Nephron progenitor cell (in vitro differentiated cells): ENCODE measurements at places on chromosomes 5 and 9.
A peak's percentile ranks its signal among the peaks of the same experiment; 100 is the strongest.

- DNase-seq, result no peak
Measured at GRCh38 chr5:144390133-144390532, 219.5 kb downstream of the KCTD16 start.

GRCh38 chr5:78563621-78564020 is 85.0 kb downstream of the LHFPL2 start:
- DNase-seq, result no peak

DNA sequence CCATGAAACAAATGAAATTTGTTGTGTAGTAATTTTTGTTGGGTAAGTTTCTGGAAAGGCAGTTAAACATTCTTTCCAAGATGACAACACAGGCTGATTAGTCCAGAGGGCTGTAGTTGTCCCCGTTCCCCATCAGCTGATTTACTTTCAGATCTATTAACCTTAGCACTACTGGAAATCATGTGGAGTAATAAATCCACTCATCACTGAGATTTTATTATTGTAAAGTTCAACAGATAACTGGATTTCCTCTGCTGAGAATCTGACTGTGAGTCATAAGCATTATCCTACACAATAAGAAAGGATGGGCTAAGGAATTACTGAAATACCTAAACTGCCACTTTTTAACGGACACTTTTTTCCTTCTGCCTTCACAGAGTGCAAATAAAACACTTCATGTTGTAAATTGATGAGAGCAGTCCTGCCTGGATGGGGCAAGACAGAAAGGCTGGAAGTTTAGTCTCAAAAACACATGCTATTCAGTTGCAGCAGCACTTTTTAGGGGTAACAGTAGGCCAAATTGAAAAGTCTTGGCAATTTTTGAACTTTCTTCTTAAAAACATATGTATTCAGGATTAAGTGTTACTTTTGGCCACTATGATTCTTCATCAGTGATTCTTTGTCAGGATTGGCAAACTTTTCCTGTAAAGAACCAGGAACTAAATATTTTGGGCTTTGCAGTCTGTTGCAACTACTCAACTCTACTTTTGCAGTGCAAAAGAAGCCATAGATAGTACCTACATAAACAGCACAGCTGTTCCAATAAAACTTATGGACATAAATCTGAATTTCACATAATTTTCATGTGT is 7.0 kb downstream of the STOM start:
- no peak for DNase-seq

DNA sequence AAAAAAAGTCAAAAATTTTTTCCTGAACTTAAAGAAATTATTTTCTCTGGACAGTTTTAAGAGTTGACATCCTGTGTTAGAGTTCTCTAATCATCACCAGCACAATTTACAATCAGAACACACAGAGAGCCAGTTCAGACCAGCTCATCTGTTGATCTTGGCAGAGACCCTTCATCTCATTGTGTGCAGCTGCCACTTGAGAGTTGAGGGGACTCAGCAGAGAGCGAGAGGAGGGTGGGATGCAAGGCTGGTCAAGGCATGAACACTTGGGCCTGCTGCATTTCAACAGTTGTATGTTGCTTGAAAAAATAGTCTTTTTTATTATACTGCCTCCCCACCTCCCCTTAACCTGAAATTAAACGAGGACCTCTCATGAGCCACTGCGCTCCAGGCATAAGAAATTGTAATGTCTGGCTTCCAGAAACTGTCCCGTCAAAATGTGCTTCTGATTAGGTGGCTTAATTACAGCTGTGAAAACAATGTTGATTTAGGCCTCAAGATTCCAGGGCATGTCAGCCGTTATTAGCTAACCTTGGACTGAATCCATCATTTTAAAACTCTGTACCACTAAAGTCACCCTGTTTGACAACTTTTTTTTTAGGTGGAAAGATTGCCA is 383.6 kb downstream of the CCDC171 start:
- DNase-seq, result peak; percentile 7

- DNase-seq, result no peak
Measured at GRCh38 chr9:87309236-87309635, 188.4 kb upstream of the DAPK1 start.

- DNase-seq, result no peak
Measured at GRCh38 chr5:41795125-41795524, 75.1 kb downstream of the OXCT1 start.

- DNase-seq, result no peak
Measured at GRCh38 chr9:98972716-98973115, 29.0 kb downstream of the COL15A1 start.

DNA sequence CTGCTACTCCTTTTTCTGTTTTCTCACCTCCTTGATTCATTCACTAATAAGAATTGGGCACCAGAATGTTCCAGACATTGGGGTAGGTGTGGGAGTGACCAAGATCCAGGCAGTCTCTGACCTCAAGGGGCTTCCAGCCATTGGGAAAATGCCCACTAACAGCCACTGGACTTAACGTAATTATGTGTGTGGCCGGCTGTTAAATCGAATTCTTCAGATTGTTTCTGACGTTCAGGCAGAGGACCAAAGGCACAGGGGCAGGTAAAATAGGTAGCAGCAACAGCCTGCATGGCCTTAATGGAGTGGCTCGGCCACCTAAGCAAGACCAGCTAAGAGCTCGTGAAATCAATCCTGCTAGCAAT is 48.4 kb upstream of the CKMT2 start:
- DNase-seq, result no peak

- DNase-seq, result peak; percentile 29
Measured at GRCh38 chr5:50958852-50959457, 292.5 kb downstream of the PARP8 start.

DNA sequence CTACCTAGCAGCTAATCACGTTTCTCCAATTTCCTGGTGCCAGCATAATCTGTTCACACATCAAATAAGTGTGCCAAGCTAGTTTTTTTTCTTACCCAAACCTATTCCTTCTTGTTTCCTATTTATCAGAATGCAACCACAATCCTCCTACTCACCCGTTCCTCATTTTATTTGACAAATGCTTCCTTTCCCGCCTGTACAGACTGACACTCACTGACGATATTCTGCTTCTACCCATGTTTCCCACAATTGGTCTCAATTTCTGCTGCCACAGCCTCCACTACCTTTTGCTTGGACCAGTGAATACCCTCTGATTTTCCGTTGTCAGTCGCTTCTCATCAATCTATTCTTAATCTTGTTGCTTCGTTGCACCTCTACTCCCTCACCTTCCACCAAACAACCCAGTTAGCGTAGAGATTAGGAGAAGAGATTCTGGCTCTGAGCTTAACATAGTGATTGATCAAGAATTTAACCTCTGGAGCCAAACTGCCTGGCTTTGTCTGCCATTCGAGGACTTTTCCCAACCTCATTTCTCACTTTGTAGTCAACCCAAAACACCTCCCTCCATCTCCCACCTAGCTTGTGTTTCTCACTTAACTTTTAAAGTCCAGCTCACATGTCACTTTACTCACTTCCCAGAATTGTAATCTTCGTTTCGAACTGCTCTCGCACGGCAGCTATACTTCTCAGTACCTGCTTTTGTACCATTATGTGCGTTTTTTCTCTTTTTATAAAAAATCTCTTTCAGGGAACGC is 729 bp upstream of the TMEM38B start:
- no peak for DNase-seq

- DNase-seq, result no peak
Measured at GRCh38 chr9:31347082-31347617, 1037.3 kb upstream of the ACO1 start.

DNA sequence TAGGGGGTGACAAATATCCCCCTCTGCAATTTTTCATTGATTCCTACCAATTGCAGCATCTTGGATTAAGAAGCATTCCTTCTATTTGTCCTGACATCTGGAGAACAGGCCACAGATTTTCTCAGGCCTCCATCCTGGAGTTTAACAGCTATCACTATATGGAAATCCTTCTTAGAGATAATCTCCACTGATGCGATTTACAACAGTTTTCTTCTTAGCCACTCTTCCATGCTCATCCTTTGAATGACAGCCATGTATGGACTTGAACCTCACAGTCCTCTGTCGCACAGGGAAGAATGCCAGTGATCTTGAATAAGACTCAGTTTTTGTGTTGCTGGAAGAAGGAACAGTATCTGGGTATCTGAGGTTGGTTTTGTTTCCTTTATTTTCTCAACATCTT is 73.2 kb downstream of the PGM5 start:
- DNase-seq, result no peak

- DNase-seq, result no peak
Measured at GRCh38 chr5:154191467-154192261, 1.1 kb downstream of the GALNT10 start.

GRCh38 chr5:101942321-101942882 is 353.7 kb downstream of the SLCO4C1 start:
- peak; percentile 25 for DNase-seq

GRCh38 chr5:94481059-94481458 is 137.3 kb downstream of the KIAA0825 start:
- DNase-seq, result no peak

DNA sequence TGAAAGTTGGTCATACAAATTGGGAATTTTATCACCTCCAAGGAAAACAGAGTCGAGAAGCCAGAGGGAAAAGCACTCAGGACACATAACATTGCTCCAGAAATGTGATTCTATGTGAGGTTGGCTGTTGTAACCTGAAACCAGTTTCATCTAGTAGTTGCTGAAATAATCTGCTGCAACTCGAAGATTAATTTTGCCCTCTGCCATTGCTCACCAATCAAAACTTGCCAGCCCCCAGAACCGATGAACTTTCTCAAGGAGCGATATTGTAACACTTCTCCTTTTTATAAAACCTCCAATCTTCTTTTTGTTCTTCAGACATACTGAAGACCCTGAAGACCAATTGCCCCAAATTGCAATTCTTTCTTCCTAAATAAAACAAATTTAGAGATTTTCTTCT is 31.1 kb downstream of the C5orf58 start:
- DNase-seq, result no peak

GRCh38 chr5:129616517-129616916 is 131.4 kb upstream of the MINAR2 start:
- DNase-seq, result no peak

GRCh38 chr5:168747987-168748777 is 169.0 kb upstream of the PANK3 start:
- DNase-seq, result peak; percentile 72

GRCh38 chr5:128736553-128736952 is 198.5 kb upstream of the FBN2 start:
- no peak for DNase-seq

DNA sequence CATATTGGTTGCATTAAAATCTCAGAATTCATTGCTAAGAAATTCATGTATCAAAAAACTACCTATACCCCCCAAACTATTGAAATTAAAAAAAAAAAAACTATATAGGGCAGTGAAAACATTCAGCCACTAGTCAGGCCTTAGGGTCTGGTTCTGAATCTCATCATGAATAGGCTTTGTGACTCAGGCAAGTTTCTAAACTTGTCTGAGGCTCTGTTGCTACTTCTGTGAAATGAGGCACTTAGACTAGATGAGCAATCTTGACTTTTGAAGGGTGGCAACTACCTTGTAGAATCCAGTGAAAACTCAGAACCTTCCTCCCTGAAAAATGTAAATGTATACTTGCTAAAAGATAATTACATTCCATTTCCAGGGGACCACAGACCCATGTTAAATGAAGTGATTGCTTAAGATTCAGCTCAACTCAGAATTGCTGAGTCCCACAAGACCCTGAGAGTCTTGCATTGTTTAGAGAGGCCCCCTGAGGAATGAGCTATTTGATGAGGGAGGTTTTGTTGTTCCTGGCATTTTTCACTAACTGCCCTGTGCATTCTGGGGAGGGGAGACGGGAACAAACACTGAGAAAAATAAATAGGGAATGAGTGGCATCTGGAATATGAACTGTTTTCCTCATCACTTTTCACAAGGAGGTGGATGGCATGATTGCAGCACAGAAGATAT is 29.5 kb downstream of the RAI14 start:
- no peak for DNase-seq

- peak; percentile 45 for DNase-seq
Measured at GRCh38 chr9:93958819-93959682, 3.9 kb upstream of the BARX1 start.

- DNase-seq, result no peak
Measured at GRCh38 chr5:107389775-107390148, 281.0 kb downstream of the EFNA5 start.

DNA sequence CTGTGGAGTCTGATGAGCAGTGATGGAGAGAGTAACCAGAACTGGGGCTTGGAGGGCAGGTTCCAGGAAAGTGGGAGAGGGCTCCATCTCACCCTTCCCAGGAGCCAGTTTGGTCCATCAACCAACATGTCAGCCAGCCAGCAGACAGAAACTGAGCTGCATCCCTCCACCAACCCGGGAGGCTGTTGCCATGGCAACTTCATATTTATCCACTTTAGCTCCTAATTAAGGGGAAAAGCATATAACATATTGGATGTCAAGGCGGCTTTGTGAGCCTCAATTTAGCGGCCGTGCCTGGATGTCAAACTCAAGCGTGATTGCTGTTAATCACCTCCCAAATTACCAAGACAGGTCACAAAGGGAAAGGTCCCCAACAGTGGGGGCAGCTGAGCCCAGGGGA is 81.5 kb upstream of the ARAP3 start:
- DNase-seq, result no peak

GRCh38 chr9:90285946-90286345 is 356.7 kb downstream of the DIRAS2 start:
- no peak for DNase-seq

GRCh38 chr5:60551250-60551649 is 148.7 kb downstream of the DEPDC1B start:
- DNase-seq, result no peak

- no peak for DNase-seq
Measured at GRCh38 chr9:115694991-115695390, 458.6 kb upstream of the PAPPA start.

DNA sequence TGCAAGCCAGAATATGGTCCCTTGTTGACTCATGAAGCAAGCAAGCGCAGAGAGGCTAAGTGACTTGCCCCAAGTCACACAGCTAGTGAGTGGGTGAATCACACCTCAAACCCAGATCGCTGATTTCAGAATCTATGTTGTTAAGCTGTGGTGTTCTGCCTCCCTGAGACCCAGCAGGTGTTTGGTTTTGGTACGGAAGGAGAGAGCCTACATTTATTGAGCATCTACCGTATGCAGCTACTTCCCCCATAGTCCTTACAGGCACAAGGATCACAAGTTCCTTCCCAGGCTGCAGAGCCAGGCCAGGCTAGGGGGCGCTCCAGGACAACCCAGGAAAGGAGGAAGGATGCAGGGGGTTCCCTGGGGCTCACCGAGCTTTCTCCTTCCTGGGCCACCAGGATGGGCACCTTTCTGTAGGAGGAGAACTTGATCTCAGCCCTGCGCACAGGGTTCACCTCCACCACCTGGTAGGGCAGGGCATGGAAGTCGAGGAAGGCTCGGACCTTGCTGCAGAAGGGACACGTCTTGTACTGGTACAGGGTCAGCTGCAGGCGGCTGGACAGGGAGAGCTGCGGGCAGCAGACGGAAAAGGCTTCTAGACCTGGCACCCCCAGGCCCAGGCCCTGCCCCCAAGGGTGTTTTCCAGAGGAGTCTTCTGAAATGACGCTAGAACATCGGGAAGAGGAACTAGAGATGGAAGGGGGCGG is 2.5 kb downstream of the PTGES2 start:
- peak; percentile 75 for DNase-seq

- no peak for DNase-seq
Measured at GRCh38 chr5:51664491-51665250, 281.4 kb downstream of the ISL1 start.

DNA sequence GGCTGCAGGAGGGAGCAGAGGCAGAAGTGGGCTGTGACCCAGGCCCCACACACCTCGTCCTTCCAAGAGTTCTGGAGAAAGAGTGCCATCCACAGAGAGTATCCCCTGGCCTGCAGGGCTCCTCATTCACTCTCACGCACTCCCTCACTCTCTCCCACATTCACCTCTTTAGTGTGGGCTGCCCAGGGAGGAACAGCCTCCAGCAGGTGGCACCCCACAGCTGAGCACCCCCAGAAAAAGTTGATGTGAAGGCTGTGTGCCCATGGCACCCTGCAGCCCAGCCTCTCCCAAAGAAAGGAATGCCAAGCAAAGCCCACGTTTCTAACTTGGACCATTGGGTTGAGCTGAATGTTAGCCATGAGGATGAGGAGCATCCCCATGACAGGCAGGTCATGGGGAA is 4.5 kb upstream of the SHC3 start:
- no peak for DNase-seq
